Pancreas (tissue), 10 donors: ENCODE measurements at places on chromosomes 4 and X. TPM values are rescaled to one million over a fixed set of nuclear protein-coding genes. Genes with fewer than 3 reads are reported as not detected.

The HS6ST2 gene
- 4.1 TPM for total RNA-seq

The LEF1 gene
- 2.0 TPM for total RNA-seq

The MMRN1 gene
- total RNA-seq: 5.4 TPM

The NPY5R gene
- total RNA-seq: 0.62 TPM

DNA sequence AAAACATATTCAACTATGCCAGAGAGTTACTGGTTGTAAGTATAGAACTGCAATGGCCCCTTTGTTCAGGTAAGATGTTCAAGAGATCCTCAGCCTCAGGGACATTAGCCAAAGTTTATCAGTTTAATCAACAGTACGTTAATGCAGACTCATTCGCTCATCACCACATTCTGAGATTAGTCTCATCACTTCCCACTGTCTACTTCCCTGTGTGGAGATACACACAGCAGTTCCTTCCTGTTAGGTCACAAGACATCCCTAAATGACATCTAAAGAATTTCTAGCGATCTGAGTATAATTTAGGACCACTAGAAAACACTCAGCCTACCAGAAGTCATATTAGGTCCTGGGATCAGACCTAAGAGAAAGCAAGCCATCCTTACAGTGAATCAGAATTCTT, 10.4 kb downstream of the SLC10A7 start:
- H3K36me3 ChIP-seq: no peaks in the 10 kb centered on the region
- no peak overlapping the region for H3K4me3 ChIP-seq
- H3K27ac ChIP-seq: no peak overlapping the region
- no peaks in the 10 kb centered on the region for H3K4me1 ChIP-seq
- no peak for DNase-seq
- H3K27me3 ChIP-seq: no peaks in the 10 kb centered on the region

DNA sequence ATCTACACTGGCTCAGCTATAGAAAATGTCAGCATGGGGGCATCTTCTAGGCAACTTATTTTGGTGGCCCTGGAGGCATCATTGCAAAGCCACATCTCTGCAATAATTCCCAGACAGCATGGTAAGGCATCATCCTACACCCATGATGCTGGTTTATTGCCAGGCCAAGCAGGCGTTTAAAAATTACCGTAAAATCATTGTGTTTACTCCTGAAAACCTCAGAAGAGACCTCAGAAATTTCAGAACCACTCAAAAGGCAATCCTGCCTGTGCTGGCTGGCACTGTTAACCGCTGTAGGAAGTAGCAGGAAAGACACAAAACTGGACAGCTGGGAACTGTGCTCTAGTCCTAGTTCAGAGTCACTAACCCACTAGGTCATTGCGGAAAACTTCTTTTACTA, 63.2 kb downstream of the MID1 start:
- no peak overlapping the region for H3K4me3 ChIP-seq
- no peaks in the 10 kb centered on the region for H3K4me1 ChIP-seq
- H3K27me3 ChIP-seq: no peaks in the 10 kb centered on the region
- H3K27ac ChIP-seq: no peak overlapping the region
- DNase-seq: no peak
- H3K36me3 ChIP-seq: no peaks in the 10 kb centered on the region

- H3K27ac ChIP-seq: no peak overlapping the region
- no peak overlapping the region for H3K4me3 ChIP-seq
- no peaks in the 10 kb centered on the region for H3K4me1 ChIP-seq
- no peaks in the 10 kb centered on the region for H3K27me3 ChIP-seq
- no peaks in the 10 kb centered on the region for H3K36me3 ChIP-seq
Observed at GRCh38 chrX:79154596-79155359, 10.3 kb downstream of the GPR174 start.

DNA sequence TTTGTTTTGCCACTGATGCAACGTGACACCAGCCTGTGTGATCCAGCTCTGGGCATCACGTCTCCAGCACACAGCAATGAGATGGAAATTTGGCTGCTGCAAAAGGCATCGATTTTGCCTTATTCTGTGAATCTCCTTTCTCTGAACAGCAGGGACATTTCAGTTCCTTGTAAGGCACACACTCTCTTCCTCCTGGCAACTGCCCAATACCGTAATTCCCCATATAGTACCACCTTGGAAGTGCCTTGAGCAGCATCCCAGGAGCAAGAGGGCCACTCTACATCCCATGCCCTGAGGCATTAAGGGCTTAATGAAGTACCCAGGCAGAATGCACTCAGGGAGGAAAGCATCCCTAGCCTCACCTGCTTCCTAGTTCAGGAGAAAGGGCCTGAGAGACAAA, 10.5 kb upstream of the MAMLD1 start:
- no peaks in the 10 kb centered on the region for H3K4me1 ChIP-seq
- no peak overlapping the region for H3K4me3 ChIP-seq
- H3K36me3 ChIP-seq: no peaks in the 10 kb centered on the region
- no peaks in the 10 kb centered on the region for H3K27me3 ChIP-seq
- no peak overlapping the region for H3K27ac ChIP-seq

DNA sequence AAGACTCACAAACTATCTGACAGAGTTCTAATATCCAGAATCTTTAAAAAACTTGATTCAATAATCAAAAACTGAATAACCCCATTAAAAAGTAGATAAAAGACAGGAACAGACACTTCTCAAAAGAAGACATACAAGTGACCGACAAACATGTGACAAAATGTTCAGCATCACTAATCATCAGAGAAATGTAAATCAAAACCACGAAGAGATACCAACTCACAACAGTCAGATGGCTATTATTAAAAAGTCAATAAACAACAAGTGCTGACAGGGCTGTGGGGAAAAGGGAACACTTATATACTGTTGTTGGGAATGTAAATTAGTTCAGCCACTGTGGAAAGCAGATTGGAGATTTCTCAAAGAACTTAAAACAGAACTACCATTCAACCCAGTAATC, 138.1 kb upstream of the RASGEF1B start:
- no peak for DNase-seq
- H3K4me1 ChIP-seq: no peaks in the 10 kb centered on the region
- H3K27ac ChIP-seq: no peak overlapping the region
- no peaks in the 10 kb centered on the region for H3K36me3 ChIP-seq
- no peaks in the 10 kb centered on the region for H3K27me3 ChIP-seq

- H3K4me3 ChIP-seq: no peak overlapping the region
- no peaks in the 10 kb centered on the region for H3K27me3 ChIP-seq
- H3K4me1 ChIP-seq: no peaks in the 10 kb centered on the region
- no peaks in the 10 kb centered on the region for H3K36me3 ChIP-seq
Observed at GRCh38 chr4:133068083-133068482, 81.0 kb upstream of the PCDH10 start.

- H3K4me3 ChIP-seq: no peak overlapping the region
- no peak for DNase-seq
- H3K27ac ChIP-seq: no peak overlapping the region
- peaks cover 7% of the 10 kb centered on the region for H3K27me3 ChIP-seq
Observed at GRCh38 chr4:146916479-146917076, 29.1 kb downstream of the TTC29 start.

DNA sequence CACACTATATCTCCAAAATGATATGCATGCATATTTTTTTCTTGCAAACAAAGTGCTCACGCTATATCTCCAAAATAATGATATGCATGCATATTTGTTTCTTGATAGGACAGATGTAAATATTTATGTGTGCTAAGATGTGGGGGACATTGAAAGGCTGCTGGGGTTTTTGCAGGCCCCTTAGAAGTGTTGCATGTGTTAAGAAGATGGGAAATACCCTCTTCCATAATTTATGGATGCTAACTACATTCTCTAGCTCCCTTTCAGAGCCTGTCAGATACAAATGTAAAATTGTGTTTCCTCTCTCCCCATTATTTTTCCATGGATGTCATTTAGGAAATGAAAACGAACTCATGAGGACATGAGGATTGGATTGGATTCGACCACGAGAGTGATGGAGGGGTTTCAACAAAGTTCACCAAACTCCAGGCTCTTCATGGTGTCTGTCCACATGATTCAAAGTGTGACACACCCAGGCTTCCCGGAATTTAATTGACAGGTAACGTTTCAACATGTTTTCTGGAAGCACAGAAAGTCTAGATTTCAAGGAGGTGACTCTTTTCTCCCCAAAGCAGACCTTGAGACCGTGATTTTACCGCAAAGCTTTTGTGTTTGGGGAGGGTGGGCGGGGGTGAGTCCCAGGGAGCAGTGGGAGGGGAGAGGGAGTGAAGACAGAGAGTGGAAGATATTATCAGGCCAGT, 94.4 kb upstream of the CD99 start:
- H3K27me3 ChIP-seq: no peaks in the 10 kb centered on the region
- no peaks in the 10 kb centered on the region for H3K36me3 ChIP-seq
- H3K4me1 ChIP-seq: peaks cover 2% of the 10 kb centered on the region

GRCh38 chr4:142311916-142312315, 534.2 kb downstream of the INPP4B start:
- DNase-seq: no peak
- peaks cover 13% of the 10 kb centered on the region for H3K4me1 ChIP-seq
- no peaks in the 10 kb centered on the region for H3K36me3 ChIP-seq
- H3K4me3 ChIP-seq: no peak overlapping the region
- no peaks in the 10 kb centered on the region for H3K27me3 ChIP-seq

DNA sequence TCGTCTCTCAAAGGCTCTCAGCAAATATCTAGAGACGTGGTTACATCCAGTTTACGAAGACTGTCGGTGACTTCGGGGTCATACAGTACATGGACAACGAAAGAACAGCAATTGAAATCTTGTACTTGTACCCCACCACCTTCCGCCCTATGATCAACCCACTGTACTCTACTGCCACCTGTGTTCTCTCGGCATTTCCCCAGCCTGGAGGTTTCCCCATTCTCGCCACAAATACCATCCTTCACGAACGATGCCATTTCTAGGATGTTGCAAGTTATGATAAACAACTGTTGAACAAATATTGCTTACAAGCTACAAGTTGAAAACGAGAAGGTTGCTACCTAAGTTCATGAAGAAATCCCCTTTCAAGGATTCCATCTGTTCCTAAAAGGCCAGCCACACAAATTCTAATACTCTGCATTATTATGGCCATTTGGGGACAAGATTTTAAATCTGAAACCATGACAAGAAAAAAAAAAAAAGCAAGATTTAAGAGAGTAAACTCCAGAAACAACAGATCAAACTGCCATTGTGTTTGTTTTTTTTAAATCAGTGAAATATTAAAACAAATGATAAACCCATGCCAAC, 1.6 kb downstream of the APBB2 start:
- no peaks in the 10 kb centered on the region for H3K4me1 ChIP-seq
- no peak overlapping the region for H3K4me3 ChIP-seq
- H3K27me3 ChIP-seq: no peaks in the 10 kb centered on the region
- H3K27ac ChIP-seq: no peak overlapping the region
